ENCODE measurements at places on chromosomes 4 and X.

DNA sequence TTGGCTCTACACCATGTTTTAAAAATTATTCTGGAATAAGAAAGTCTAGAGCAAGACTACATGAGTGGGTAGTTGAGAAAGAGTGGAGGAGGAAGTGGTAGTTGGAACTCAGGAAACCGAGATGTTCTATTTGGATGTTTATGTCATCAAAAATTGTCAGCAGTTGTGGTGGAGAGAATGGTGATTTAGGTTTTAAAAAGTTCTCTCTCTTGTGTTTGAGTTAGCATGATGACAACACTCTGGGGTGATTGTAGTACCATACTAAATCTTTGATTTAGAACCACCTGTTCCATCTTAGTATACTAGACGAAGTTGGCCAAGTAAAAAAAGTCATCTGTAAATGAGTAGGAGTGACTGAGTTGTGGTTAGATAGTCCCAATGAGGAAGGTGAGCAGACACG lies 40.7 kb downstream of the KLHL2 start:
- DNase-seq = no peak

- DNase-seq = no peak
These were observed 2.6 kb upstream of the KLF3 start for GRCh38 chr4:38661371-38661770.

GRCh38 chr4:55173580-55173979 lies 48.2 kb upstream of the KDR start:
- DNase-seq = no peak

DNA sequence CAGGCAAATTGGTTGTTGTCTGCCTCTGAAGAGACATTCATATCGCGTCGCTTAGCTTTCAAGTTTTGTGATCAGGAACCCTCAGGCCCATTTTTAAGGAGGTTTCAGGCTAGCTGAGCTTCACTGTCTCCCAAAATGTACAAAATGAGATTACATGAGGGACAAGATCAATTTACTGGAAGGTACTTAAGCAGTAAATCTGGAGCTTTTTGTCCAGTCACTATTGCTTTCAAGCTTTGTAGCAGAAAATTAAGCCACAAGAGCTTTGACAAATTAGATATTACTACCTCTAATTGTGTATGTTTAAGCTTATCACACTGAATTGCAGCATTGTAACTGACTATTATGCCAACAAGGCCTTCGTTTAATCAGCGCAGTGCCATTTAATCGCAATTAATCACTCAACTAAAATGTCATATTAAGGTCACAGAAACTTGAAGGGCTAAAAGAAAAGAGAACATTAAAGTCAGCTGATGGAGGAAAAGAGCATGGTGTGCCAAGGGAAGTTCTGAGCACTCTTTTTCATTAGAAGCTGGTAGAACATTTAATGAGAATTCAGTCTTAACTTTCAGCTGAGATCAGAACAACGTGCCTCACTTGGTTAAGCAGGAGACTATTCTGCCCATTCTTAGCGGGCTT lies 353.0 kb downstream of the FBXO8 start:
- no peak for DNase-seq

DNA sequence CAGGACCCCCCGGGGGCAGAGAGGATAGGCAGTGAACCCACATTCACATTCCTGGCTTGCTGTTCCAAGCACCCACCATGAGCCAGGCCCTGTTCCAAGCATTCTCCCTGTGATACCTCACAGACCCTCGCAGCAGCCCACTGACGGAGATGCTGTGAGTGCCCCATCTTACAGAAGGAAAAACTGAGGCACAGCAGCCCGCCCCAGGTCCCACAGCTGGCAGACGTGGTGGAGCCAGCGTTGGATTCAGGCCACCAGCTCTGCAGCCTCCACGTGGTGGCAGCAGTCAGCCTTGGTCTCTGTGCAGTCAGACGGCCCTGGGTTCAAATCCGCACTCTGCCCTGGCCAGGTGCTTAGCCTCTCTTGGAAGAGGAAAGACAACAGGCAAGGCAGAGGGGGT lies 16.8 kb downstream of the MAN2B2 start:
- no peak for DNase-seq

- DNase-seq = peak; percentile 22
These were observed 41.8 kb upstream of the HS3ST1 start for GRCh38 chr4:11470438-11471045.

DNA sequence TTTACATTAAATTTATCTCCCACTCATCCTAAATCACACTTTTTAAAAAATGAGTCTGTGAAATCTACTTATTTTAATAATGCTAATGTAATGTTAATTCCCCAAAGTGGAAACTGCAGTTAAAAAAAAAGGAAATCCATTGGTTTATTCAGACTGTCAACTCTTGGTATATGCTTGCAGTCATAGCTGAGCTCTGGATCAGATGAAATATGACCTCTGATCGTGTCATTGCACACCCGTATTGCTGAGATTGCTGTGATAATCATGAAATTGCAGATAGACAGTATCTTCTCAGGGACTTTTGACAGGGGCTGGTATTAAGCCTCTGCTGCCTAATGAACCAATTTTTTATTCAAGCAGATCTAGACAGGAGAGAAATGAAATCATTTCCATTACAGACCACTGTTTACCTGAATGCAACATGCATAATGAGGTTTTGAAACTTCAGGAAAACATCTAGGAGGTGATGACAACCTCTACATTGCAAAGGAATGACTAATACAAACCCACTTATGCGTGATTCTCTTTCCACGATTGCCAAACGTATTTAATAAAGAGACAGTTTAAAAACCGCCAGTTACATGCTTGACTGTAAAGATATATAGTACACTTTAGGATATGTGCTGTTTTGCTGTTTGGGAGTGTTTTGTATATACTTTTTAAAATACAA lies 138.3 kb upstream of the PUDP start:
- DNase-seq = no peak

DNA sequence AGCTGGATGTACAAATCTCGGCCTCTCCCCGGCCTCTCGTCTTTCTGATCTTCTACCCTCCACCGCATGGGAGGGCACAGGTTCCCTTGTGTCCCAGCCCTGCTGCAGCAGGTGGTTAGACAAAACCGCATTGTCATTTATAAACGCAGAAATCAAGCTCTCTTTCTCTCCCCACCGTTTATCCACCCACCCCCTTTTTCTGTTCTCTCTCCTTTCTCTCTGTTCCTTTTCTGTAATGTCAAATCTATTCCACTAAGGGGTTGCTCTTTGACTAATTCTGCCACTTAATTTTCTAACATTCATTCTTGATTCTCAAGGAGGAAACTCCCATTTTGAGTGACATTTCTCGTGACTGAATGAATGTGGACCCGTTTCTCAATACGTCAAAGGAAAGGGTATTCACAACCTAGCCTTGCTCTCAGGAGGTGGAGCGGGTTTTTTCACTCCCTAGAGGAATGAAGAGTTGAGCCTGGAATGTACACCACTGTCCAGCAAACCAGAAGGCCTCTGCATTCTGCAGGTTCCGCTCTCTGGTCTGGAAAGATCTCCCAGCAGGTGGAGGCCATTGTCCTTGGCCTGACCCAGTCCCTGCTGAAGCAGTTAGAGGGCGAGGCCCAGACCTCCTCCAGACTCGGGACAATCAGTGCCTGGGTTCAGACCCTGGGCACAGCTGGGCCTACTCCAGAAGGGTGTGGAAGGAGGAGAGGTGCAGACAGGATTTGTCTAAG lies 70.9 kb upstream of the ENPP6 start:
- DNase-seq = peak; percentile 56

- DNase-seq = no peak
These were observed 83.6 kb downstream of the MAML3 start for GRCh38 chr4:140070366-140070765.

DNA sequence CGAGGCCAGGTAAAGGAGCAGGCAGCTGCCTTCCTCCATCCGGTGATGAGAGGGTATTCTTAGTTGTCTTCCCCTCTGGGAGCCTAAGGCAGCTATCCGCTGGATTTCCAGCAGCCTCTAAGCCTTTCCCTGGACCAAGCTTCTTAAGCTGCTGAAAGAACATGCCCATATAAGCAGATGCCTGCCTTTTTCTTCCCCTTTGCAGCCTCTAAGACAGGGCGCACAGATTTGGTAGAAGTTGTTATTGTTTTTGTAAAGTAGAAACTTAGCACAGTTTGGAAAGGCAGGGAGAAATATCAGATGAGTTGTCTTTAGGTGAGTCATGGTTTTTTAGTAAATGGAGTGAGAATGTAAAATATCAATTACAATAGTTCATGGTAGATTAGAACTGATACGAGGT lies 210.8 kb downstream of the ARHGAP10 start:
- DNase-seq = no peak

GRCh38 chrX:83278988-83279387 lies 229.1 kb upstream of the POU3F4 start:
- no peak for DNase-seq

GRCh38 chrX:650324-650723 lies 19.7 kb downstream of the SHOX start:
- DNase-seq = no peak

DNA sequence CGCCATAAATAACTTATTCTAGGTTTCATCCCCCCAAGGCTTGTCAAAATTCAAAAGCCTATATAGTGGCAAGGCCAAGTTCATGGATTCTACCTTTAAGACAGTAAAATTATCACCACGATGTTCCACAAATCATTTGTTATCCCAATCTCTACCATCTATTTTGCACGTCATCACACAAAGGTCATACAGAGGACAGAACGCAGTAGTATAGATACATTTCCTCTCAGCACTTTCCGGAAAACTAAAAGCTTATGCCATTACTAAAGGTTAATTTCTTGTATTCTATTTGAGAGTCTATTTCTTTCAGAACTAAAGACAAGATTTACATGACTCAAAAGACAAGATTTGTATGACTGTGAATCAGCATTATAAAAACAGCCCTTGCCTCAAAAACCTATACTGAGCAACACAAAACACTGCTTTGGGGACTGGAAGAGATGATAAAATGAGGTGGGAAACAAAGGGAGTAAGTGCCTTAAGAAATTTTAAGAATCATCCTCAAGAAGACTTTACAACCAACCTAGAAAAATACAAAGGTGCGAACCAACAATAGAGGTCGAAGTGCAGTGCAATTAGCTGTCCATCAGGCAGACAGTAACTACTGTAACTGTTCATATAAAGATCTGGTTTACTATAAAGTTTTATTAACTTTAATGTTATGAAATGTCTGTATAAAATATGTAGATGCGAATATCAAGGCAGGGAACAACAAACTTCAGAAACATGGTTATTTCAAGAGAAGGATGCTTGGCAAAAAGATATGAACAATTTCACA lies 7.6 kb downstream of the UBE2D3 start:
- no peak for DNase-seq

GRCh38 chr4:124694946-124695598 lies 17.5 kb downstream of the ANKRD50 start:
- no peak for DNase-seq
